HEK293T (cell line): ENCODE measurements at places on chromosomes 13 and 19.

DNA sequence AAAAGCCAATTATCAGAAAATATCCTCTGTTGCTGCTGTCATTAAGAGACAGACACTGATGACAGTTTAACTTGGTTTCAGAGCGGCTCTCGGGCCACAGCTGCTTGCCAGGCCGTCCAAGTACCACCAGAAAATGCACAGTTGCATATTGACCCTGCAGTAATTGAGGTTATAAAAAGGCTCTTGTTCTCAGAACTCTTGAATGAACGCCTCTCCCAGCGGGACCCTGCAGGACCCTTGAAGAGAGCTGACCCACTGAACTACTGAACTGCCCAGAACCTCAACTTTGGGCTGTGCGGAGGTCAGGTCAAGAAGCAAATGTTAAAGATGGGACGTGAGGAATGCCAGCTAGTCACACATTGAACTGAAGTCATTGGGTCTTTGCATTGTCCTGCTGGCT, 1559.0 kb upstream of the SLC10A2 start:
- no peak for DNase-seq

DNA sequence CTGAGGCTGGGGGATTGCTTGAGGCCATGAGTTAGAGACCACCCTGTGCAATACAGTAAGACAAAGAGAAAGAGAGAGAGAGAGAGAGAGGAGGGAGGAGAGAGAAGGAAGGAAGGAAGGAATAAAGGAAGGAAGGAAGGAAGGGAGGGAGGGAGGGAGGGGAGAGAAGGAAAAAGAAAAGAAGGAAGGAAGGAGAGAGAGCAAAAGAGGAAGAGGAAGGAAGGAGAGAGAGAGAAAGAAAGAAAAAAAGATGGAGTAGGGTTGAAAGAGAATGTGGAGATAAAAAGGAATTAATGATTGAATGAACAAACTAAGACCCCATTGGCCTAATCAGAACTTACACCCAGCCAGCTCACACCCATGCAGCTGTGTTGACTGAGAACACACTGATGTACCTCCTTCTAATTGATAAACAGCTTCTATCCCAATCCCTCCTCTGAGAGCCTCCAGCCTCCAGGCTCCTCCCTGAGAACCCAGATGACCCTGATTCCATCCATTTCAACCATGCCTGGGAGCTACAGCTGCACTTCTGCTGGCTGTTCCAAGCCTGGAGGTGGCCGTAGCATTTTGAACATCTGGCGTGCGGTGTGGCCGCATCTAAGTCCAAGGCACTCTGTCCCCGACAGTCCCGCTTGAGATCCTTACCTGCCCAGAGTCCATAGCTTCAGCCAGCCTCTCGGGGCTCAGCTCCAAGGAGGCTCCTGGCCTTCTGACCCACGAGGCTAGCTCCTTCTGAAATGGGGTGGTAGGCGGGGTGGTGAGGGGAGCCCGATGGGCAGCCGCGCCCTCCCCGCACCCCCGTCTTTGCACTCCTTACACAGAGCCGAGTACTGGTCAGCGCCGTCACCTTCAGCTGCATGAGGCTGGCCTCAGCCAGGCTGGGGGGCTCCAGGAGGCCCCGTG, 1.1 kb downstream of the PRODH2 start:
- DNase-seq: no peak

DNA sequence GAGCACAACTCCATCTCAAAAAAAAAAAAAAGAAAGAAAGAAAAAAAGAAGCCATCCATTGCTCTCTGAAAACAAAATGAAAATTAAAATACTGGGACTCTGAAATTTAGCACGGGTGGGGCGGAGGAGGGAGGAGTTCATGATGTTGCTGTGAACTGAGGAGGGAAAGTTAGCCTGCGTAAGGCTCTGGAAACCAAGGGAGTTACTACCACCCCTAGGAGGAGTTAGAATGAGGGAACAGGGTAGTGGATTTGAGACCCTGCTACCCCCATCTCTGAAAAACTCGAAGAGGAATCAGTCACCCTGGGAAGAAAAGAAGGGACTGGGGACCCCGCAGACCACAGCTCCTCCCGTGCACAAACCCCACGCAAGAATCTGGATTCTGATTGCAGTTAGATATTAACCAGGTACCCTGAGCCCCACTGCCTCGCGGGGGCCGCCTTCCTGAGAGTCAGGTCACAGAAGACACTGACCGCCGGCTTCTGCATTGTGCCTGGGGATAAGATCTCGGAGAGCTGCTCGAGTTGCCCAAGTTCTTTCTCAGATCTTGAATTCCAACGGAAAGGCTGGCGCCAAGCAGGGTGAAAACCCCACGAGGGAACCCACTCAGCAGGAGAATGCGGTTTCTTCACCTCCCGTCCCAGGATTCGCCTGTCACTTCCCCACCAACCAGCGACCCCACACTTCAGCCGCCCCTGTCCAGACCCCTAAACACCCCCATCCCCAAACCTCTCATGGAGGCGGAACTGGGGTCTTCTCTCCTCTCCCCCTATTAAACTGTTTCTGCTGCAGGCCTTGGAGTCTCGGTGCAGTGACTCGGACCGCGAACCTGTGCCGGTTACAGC, 870 bp downstream of the ZNF442 start:
- peak; percentile 10 for DNase-seq

DNA sequence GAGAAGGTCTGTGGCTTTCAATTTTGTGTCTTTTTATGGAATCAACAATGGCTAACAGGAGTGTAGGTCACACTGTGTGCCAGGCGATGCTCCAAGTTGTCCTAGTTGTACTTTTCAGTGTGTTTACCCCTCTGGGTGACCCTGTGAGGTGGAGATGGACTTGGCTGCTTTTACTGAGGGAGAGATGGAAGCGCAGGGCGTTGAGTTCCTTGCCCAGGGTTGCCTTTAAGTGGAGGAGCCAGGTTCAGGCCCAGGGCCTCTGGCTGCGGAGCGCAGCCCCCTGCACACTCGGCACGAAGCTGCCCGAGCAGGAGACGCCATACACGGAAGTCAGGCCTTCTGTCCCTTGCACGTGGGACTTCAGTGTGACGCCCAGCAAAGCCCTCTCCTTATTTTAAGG, 112.8 kb downstream of the RAB20 start:
- DNase-seq: no peak

DNA sequence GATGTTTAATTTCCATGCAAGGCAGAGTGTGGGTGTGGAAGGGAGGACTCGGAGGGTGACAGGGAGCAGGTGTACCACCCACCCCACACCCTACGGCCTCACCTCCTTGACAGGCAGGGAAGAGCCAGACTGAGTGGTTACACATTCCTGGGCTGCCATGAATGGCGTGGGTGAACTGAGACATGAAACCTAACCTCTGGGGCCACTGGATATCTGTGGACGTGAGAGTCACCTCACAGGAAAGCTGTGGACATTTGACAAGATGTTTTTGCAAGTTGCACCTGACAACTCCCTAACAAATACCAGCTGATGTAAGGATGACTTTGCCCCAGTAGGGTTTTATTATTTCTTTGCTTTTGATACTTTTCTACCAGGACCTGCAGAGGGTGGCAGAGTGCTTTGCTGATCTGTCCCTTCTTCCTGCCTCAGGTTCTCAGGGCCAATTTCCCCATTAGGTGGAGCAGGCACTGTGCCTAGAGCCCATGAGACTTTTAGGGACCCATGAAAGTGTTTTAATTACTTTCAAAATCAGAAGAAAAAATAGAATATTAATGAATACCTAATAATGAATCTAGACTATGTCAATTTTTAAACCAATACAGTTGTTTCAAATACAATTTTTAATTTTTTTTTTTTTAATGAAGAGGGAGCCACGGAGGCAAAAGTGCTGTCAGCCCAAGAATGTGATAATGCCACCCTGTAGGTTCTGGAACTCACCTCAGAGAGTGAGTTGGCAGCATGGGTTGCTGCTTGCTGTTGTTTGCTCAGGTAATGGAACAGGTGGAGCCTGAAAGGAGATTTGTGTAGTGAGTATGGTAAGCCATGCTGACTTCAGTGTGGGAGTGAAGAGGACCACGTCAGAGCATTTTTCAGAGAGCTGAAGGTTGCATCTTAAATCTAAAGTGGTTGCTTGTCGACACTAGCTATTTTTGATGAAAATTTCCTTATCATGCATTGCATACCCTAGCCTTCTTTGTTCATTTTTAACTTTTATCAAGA, 58.0 kb upstream of the CYSLTR2 start:
- peak; percentile 36 for DNase-seq

DNA sequence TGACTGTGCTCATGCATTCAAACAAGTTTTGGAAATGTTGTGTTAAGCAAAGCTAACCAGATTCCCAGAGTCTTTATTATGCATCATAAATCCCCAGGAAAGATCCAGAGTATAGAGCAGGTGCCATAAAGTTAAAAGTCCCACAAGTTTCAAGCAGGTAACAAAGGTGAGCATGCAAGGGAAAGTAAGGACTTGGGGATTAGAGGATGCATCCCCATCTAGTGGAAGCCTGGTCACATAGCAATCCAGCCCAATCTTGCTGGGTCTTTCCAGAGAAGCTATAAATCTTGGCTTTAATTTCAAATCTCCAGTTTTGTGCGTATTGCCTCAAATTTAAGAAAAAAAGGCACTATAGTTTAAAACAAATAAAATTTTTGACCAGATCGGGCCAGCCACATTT, 72.7 kb downstream of the ZNF254 start:
- peak; percentile 10 for DNase-seq

DNA sequence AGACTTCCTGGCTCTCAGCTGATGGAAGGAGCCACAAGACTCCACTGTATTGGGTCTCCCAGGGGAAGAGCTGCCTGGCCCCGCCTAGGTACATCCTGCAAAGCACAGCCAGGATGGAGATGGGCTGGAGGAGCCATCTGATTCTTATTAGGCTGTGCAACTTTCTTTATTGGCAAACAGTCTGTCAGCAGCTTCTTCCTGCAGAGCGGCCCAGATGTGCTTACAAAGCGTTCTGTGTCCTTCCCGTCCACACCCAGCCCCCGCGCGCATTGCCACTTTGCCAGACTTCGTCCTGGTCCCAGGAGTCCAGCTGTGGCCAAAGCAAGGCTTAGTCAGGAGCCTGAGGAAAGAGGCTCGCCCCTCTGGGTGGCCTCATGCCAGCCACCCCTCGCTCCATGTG, 409.3 kb downstream of the ZNF536 start:
- no peak for DNase-seq

DNA sequence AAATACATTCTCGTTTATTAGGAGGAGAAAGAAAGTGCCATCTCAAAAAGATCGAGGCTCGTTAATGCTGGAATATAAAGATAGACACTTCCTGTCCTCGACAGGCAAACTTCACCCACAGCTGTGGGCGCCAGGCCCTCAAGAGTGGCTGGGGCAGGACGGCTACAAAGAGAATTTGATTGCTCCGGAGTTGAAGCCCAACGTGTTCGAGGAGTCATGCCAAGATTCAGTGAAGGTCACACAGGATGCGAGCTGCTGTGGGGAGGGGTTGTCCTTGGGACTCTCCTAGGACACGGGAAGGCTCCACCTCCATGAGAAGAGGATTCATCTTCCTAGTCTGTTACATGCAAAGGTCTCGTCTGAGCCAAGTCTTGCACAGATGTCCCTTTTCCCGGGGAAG, 16.3 kb upstream of the PTPRS start:
- DNase-seq: no peak

DNA sequence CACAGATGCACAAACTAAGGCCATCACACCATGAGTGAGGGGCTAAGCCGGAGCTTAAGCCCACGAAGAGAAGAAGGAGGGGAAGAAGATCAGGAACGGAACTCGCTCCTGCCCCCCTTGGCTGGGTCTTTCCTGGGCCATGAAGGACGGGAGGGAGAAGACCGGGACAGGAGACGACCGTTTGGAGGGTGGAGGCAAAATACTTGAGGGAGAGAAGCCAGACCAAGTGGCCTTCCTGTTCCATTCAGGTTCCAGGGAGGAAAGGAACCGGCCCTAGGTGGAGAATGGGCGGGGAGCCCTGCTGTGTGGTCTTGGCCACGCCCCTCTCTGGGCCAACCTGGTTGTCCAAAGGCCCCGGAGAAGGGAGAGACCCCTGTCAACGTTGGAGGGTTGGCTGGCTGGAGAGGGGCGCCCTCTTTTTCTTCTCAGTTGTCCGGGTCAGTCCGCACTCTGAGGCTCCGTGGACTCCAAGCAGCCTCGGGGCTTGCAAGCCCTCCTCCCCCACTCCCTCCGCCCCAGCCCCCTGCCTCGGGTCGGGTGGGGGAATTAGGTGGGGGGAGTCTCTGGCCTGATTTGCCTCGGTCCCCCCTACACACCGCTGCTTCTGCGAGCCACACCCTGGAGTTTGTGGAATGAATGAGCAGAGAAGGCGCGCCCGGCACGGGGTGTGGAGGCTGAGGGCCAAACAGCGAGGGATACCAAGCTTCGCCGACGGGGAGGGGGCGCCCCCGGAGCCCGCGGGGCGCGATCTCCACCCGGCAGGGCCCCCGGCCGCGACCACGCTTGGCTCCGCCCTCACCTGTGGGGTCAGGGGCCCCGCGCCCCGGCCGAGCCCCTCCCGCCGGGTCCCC, 757 bp downstream of the FBN3 start:
- peak; percentile 50 for DNase-seq

DNA sequence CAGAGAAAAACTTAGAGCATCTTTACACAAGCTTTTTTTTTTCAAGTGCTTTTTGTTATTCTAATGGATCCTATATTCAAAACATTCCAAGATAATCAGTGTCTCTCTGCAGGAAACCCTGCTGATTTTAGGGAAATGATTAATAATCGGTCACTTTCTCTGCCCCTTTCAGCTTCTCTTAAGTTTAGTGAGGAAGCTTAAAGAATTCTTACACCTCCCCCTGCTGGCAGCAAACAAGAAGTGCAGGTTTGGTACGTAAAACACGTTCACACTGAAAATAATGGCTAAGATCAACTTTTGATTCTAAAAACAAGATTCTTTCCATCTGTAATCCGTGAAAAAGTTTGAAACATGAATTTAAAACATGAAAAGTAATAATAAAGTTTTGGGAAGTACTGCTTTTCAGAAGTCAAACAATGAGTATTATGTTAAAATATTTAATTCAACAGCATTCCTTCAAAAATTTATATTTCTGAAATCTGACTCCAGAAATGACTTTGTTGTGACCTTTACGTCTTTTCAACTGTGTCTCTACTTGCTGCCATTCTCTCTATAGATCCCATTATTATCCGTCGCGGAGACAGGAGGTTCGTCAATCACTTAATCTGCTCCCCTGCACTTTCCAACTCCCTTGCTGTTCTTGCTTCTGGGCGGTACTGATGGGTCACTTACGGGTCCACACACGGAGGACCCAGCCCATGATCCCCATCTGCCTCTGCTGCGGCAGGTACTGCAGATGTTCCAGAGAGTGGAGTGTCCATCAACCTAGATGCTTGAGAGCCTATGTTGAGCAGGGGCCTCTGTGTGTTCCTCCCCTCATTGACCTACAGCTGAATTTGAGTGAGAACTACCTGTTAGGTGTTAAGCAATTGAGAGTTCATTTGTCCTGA, 203.1 kb upstream of the EDNRB start:
- peak; percentile 75 for DNase-seq

- no peak for DNase-seq
Observed at GRCh38 chr13:41267106-41267505, 3.7 kb upstream of the MTRF1 start.
